ENCODE measurements at places on chromosomes 4 and X.

GRCh38 chr4:6621556-6621927, 18.9 kb upstream of the MRFAP1 start:
- DNase-seq, result no peak

DNA sequence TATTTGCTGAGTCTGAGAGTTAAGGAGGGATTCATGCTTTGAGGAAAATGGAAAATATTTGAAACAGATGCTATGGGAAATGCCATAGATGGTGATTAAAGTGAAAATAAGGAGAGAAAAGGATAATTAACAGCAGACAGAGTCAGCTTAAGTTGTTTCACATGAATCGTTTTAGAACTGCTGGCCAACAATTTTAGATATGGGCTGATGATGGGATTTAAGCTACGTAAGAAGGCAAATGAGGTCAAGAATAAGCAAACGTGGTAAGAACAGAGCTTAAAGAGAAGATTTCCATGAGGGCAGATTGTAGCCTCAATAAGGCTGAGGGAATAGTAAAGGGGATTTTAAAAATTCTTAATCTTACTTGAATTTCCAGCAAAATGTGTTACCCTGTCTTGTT, 77.9 kb downstream of the MFAP3L start:
- no peak for DNase-seq

DNA sequence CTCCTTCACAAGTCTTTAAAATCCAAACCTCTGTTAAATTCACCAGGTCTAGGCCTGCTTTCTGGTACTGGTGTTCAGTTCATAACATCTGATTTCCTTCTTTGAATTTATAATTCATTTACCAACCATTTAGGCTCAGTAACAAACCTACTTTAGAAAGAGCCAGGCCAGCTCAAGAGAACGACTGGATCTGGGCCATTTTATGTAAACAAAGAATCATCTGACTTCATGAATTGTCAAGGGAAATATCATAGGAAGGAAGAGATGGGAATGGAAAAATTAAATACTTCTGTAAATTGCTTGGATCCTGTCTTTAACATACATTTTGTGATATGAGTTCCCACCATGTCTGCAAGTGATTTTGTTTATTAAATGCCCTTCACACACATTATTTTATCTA, 36.5 kb downstream of the DCHS2 start:
- no peak for DNase-seq

DNA sequence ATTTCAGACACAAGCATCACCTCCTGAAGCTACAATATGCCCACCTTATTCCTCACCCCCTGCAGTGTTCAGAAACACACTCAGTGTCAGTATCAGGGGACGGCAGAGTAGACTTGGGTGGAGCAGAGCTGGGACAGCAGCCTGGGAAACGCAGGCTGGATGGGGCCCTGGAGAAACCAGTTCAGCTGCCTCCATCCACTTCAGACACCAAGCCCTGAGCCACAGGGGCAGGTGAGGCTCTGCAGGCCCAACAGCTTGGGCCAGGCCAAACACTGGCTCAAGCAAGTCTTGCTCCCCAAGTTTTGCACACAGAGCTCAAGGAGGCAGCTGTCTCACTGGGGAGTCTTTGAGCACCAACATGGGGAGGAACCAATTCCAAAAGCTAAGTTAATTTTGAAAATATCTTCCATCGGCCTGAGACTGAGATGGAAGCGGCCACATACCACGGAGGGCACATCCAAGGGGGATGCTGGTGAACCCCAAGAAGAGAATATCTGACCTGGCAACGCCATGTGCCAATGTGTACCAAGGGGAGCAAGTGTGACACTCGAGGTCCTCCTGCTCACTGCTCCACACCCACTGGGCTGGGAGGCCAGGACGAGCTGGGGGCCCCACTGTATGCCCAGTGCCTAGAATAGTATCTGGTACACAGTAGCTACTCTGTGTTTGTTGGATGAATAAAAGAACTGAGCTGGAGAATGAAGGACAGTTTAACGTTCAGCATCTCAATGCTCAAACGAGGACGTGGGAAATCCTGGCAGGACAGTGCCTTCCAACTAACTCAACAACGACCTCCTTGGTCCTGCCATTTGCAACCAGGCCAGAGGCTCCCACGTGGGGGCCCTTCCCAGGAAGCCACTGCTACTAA, 45.6 kb downstream of the PPP2R2C start:
- DNase-seq, result no peak

- DNase-seq, result no peak
Observed at GRCh38 chrX:9728261-9728660, 37.4 kb downstream of the GPR143 start.

- DNase-seq, result no peak
Observed at GRCh38 chrX:97494756-97495372, 611.2 kb downstream of the RPA4 start.

All from astrocyte of the cerebellum (primary cell).